ENCODE measurements at places on chromosomes 11 and 22.

- DNase-seq, result no peak
Measured at GRCh38 chr11:125535585-125535984, 33.7 kb upstream of the EI24 start.

- DNase-seq, result no peak
Measured at GRCh38 chr11:719214-720016, 13.4 kb downstream of the EPS8L2 start.

DNA sequence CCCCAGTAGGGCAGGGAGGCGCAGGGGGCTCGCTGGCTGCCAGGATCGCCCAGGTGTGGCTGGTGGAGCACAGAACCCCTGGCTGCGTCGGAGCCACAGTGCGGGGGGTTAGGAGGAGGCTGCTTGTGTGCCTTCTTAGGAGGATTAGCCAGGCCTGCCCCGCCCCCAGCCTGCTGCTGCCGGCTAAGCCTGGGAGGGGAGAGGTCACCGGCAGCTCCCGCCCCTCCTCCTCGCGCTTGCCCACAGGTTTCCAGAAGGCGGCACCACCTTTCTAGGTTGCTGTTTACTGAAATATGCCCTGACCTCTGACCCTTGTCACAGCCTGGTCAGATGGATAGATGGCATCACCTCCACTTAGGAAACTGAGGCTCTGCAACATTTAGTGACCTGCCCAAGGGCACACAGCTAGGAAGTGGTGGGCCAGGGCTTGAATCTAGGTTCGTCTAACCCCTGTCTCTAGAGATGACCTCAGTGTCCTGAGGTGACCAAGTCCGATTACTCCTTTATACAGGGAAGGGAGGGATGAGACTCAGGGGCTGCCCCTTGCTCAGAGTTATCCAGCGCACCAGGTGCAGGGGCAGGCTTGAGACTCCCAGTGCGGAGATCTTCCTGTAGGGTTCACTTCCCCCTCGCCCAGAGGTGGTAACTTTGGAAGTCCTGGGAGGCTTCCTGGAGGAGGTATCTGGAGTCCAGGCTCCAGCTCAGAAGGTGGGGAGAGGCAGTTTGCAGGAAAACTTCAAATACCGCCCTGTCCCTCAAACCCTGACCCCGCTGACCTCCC, 44.0 kb downstream of the MYO7A start:
- no peak for DNase-seq

DNA sequence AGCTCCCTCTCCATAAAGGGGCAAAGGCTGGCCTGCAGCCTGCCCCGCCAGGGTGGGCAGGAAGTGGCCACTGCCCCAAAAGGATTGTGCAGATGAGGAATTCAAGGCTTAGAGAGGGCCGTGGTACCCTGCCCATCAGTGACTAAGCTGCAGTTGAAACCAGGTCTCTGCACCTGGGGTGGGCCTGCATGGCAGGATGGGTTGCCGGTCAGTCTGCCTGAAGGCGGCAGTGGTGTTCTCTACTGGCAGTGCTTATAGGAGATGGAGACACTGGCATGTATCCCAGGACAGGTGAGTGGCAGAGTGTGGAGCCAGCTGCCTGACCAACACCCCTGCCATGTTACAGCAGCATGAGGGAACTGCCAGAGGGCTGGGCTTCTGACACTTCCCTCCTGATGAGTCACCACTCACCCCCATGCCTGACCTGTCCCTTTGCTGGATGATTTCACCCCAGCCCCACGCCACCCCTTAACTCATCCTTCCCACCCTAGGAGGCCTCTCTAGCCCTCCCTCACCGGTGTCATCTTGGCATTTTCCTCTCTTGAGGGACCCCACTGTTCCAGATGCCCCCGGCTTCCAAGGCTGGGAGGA, 70.2 kb upstream of the LMO1 start:
- DNase-seq, result no peak

- DNase-seq, result no peak
Measured at GRCh38 chr11:2419638-2420501, 19.3 kb downstream of the TSSC4 start.

GRCh38 chr11:94028436-94028835, 7.3 kb downstream of the HEPHL1 start:
- DNase-seq, result peak; percentile 83

DNA sequence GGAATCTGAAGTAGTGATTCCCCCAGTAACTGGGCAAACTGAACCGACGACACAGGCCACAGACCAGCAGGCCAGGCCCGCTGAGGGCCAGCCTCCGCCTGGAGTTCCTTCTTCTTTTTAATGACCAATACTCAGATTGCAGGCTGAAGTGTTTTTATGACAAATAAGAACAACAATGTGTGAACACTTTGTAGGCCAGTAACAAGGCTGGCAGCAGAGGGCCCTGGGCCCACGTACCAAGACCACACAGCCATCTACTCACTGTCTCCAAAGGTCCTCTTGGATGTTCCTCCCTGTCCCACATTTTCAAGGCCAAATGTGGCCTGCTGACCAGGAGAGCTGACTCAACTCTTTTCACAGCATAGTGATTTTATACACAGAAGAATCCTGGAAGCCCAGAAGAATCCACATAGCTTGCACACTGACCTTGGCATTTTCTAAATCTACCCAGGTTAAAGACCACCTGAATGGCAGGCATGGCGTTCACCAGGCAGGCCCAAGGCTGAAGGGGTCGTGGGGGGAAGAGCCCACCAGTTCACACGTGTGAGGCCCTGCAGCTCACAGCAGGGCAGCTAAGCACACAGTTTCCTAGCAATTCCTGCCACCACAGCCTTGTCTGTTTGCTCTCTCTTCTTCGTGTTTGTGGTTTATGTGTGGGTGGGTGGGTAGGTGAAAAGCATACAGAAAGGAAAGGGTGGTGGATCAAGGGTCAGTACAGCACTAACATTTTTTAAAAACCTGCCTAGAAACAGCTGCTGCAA, 13.3 kb downstream of the SMCO4 start:
- no peak for DNase-seq

DNA sequence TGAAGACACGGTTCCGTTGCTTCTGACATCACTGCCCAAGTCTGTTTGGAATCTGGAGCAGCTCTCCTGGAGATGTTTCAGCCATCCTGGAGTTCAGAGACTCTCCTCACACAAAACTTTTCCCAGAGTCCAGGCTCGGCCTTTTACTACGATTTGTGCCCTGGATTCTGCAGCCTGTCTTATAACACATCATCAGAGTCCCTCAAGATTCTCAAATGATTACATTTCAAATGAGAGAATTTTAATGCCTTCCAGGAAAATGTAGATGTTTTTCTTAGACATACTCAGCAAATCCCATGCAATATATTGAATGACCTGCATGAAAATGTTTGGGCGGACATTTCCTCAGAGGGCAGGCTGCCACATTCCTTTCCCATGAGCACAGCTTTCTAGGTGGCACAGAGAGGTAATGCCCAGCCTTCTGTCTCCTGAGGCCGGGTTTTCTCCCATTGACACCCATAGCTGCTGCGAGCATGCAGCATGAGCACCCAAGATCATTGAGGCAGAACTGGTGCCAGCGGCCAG, 129.1 kb downstream of the SNX19 start:
- no peak for DNase-seq

DNA sequence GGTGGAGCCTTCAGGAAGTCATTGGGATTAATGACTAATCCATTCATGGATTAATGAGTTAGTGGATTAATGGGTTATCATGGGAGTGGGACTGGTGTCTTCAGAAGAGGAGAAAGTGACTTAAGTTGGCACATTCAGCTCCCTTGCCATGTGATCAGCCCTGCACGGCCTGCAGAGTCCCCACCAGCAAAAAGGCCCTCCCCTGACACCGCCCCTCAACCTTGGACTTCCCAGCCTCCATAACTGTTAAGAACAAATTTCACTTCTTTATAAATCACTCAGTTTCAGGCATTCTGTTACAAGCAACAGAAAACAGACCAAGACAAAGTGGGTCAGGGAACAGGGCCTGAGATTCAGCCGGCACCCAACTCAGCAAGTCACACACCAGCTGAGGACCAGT, 85.3 kb downstream of the MICAL3 start:
- DNase-seq, result no peak

- DNase-seq, result no peak
Measured at GRCh38 chr11:22559416-22559815, 66.2 kb downstream of the FANCF start.

GRCh38 chr11:131598305-131598704, 227.9 kb downstream of the NTM start:
- no peak for DNase-seq
